ENCODE measurements at places on chromosomes 3 and 15. TPM values are rescaled to one million over a fixed set of nuclear protein-coding genes. Genes with fewer than 3 reads are reported as not detected.

Gene NTRK3
- total RNA-seq = not detected

Gene SLC9C1
- 0.47 TPM for total RNA-seq

Gene IMPG2
- 0.50 TPM for total RNA-seq

Gene TMEM212
- not detected for total RNA-seq

Gene ZIC4
- not detected for total RNA-seq

Gene LDHAL6B
- not detected for total RNA-seq

Gene GREM1
- 1.8 TPM for total RNA-seq

Gene DPPA2
- not detected for total RNA-seq

Gene CHRNA5
- 13.9 TPM for total RNA-seq

Gene CHRNB4
- total RNA-seq = not detected

Gene PBRM1
- total RNA-seq = 85.2 TPM

All from mammary epithelial cell (primary cell).